ENCODE measurements at places on chromosomes 16 and 17.

DNA sequence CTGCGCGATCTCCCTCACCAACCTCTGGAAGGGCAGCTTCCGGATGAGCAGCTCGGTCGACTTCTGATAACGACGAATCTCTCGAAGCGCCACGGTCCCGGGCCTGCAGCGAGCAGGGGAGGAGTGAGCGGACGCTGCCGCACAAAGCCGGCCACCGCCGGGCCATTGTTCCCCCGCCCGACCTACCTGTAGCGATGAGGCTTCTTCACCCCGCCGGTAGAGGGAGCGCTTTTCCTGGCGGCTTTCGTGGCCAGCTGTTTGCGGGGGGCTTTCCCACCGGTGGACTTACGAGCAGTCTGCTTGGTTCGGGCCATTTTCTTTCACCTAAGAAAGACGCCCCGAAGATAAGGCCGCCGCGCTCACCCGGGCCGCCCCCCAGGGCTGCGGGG is 5.8 kb upstream of the UNK start:
- peak; percentile 81 for DNase-seq

GRCh38 chr16:23679274-23679985 is 741 bp downstream of the PLK1 start:
- DNase-seq, result peak; percentile 53

- DNase-seq, result no peak
Measured at GRCh38 chr16:68972013-68972412, 128.7 kb downstream of the TANGO6 start.

DNA sequence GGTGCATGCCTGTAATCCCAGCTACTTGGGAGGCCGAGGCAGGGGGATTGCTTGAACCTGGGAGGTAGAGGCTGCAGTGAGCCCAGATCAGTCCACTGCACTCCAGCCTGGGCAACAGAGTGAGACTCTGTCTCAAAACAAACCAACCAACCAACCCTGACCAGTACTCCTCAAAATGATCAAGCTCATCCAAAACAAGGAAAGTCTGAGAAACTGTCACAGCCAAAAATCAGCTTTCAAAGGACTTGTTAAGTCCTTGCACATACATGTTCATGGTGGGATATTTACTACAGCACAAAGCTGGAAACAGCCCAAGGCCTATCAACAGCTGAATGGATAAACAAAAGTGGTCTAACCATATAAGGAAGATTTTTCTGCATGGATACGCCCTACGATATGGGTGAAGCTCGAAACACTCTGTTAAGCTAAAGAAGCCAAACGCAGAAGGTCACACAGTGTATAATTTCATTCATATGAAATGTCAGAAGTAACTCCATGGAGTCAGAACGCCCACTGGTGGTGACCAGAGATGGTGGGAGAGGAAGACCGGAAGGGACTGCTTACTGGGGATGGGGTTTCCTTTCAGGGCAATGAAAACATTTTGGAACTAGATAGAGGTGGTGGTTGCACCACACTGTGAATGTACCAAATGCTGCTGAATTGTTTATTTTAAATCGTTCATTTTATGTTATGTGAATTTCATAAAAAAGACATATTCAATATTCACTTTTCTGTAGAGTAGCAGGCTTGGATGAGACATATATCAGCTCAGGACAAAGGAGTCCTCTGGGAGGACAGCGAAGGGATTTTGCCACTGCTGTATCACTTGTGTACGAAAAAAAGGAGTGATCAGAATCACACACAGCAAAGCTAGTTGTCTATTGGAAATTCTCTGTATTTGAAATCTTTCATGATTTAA is 17.7 kb downstream of the CCL17 start:
- DNase-seq, result no peak

DNA sequence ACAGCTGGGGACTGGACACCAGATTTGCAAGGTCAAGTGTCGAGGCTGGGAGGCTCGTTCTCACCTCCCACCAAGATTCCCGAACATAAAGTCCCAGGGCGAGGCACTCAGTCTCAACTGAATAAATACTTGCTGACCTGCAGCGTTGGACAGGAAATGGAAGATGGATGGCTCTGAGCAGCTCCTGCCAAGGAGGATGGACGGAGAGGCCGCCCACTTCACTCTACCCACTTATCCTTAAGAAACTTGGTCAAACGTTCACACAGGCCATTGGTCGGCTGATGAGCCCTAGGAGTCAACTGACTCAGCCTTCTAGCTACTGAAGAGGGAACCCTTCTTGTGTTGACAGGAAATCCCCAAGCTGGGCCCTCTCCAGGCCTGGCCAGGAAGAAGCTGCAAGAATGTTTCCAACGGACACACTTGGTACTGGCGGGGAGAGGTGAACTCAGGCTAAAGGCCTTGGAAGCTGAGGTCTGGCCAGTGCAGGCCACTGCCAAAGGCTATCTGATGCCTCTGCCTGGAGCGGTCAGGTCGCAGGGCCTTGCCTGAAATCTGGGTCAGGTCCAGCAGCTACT is 50.0 kb downstream of the VAC14 start:
- no peak for DNase-seq

- DNase-seq, result no peak
Measured at GRCh38 chr17:73013301-73013700, 79.2 kb downstream of the SLC39A11 start.

- DNase-seq, result no peak
Measured at GRCh38 chr16:2455081-2455845, 4.6 kb upstream of the TEDC2 start.

- no peak for DNase-seq
Measured at GRCh38 chr16:8070506-8070905, 519.8 kb downstream of the TMEM114 start.

GRCh38 chr16:3986235-3986544 is 105.7 kb upstream of the CREBBP start:
- DNase-seq, result no peak

- no peak for DNase-seq
Measured at GRCh38 chr17:47905221-47905733, 9.2 kb downstream of the SP2 start.

GRCh38 chr17:61484174-61484573 is 32.0 kb downstream of the TBX4 start:
- DNase-seq, result no peak

DNA sequence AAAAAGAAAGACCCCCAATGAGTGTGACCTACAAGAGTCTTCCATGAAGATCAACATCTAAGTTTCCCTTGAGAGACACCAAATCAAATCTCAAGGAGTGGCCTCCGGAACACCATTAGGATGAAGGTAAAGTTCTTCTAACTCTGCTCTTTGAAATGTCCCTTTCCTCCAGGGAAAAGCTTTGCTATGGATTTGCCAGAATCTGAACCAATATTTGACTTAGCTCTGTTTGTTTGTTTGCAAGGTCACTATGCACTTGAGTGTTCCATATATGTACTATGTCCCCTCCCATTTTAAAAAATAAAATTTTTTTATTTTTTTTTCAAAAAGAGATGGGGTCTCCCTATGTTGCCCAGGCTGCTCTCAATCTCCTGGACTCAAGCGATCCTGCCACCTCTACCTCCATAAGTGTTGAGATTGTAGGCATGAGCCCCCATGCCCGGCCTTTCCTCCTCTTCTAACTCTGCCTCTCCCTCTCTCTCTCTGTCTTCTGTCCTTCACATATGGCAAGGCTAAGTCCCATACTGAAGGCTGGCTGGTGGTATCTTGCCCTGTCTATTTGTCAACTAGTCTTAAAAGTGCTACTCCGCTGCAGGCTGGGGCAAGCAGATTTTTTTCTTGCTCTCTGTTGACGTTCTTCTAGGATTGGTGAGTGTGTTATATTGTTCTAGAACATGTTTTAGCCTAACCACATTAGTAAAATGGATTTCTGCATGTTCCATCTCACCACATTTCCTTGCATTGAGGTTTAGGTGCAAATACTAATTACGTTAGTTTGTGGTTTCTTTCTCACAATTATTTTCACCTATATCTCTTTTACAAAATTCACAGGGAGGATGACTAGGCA is 276.7 kb upstream of the DYNLRB2 start:
- no peak for DNase-seq

- DNase-seq, result no peak
Measured at GRCh38 chr16:534856-535445, 7.4 kb downstream of the CAPN15 start.

DNA sequence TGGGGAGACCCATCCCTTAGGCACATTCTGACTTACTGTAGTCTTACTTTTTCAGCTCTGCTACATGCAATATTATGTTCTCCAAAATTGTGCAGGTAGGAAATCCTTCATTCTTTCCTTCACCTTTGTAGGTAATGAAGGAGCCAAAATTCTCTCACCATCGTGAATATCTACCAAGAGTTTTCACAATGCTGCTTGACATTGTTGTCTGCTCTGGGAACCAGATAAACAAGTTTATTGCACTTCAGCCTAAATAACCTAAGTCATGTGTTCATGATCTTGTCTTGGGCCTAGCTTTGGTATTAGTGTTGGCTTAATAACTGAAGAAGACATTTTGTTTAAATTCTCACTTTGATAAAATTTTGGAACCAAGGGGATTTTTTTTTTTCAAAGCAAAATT is 110.8 kb upstream of the ELAC2 start:
- no peak for DNase-seq

DNA sequence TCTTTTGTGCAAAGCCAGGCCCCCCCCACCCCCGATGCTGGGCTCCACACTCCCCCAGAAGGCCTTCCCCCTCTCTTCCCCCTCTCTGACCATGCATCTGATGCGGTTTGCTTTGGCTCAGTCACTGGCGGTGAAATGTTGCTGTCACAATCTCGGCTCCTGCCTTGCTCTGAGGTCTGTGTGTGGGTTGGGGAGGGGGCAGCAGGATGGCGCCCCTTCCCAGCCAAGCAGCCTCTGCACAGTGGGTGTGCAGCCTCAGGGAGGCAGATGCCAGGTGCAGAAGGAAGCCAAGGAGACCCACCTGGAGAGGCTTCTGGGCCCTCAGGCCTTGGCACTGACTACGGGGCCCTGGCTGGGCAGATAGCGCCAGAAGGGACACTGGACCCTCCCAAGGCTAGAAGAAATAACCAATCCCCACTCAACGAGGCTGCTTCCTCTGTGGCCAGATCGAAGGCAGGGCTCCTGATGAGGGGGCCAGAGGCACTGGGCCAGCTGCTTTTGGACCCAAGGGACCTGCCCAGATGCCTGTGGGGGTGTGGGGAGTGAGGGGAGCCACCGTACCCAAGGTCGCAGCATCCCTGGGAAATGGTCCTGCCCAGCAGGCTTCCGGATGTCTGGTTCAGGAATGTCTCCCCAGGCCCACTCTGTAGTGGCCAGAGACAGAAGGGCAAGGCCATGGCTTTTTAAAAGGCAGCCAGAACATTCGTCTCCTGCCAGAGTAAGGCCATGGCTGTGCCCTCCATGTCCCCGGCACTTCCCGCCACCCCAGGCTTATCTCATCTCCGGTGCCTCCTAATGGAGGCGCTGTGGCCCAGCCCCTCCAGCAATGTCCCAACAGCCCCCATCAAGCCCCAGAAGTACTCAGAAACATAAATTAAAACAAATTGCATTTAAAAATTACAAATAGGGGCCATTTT is 43.4 kb upstream of the SLC38A10 start:
- DNase-seq, result no peak

GRCh38 chr17:77235370-77235941 is 94.7 kb downstream of the SEC14L1 start:
- DNase-seq, result peak; percentile 47

DNA sequence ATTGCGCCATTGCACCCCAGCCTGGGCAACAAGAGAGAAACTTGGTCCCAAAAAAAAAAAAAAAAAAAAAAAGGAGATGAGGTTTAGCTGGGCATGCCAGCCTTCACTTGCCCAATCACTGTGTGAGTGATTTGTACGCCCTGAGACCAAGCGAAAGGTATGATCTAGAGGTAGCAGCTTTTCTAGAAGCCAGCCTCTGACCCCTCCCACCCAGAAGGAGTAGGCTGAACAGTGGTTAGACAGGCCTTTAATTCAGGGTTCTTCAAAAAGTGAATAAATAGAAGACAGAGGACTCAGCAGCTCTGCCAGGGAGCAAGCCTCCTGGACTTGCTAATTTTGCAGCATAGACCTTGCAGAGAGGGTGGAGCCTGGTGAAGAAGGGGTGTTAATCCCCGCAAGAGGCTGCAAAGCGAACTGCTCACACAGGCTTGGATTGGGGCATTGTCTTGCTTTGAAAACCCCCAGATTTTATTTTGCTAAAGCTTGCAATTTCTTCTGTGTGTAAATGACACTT is 7.1 kb upstream of the CYTH1 start:
- no peak for DNase-seq

DNA sequence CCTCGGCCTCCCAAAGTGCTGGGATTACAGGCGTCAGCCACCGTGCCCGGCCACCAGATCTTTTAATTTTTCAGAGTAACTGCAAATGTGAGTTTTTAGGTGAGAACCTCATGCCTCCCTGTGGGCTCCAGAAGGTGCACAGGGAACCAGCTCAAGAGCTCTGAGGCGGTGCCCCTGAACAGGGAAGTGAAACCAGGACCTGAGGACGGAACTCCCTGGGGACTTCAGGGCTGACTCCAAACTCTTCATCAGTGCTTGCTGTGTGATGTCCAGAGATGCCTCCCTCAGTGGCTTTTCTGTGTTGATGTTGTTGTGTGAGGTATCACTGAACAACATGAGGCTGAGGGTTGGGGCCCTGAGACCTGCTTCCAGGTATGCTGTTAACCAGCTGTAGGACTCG is 23.8 kb downstream of the SLC12A3 start:
- no peak for DNase-seq

DNA sequence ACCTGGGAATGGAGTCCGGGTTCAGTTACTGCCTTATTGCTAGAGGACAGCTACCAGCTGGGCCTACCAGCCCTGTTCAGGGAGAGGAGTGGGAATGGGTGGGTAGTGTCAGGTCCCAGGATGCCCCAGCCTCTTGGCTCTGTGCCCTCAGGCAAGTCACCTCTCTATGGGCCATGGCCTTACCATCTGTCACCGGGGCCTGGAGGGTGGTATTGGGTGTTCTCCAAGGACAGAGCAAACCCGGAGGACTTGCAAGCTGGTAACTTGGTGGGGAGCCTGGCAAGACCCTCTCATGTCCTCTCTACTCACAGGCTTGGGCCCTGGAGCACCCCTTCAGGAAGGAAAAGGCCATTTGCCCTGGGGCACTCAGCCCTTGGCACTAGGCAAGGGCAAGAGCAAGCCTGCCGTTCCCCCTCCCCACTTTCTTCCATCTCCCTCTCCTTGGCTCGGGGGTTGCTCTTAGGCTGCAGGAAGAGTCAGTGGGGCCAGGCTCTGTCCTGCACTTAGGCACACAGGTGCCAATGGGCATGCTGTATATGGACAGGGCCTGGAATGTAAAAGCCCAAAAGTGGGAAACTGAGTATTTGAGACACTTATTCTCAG is 170.0 kb upstream of the ZNF267 start:
- DNase-seq, result no peak

- DNase-seq, result no peak
Measured at GRCh38 chr17:50861822-50862528, 4.2 kb downstream of the TOB1 start.

DNA sequence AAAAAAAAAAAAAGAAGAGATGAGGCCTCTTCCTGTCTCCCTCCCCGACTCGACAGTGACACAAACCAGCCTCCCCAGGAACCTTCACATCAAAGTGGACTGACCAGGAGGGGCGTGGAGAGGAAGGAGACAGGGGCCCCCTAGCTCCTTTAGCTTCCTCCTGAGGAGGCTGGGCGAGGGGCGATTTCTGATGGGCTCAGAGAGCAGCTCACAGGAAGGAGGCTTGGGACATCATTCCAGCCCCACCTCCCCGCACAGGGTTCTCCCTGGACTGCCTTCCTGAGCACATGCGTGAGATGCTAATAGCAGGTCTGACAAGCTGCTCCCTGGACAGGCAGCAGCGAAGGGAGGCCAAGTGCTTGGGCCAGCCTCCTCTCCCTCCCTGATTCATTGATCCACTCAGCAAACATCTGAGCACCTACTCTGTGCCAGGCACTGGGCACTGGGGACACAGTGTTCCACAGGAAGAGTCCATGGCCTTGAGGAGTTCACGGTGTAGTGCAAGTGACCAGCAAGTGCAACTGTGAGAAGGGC is 14.4 kb upstream of the DOK4 start:
- no peak for DNase-seq
